AG04450 (cell line): ENCODE measurements at places on chromosomes 5 and 9. TPM values are rescaled to one million over a fixed set of nuclear protein-coding genes. Genes with fewer than 3 reads are reported as not detected.

Gene IFNA8
- not detected in 2 replicates for polyA plus RNA-seq

Gene NR2F1-AS1
- 25.5 and 29.9 TPM in 2 replicates for polyA plus RNA-seq

Gene SLC36A2
- not detected in 2 replicates for polyA plus RNA-seq

DNA sequence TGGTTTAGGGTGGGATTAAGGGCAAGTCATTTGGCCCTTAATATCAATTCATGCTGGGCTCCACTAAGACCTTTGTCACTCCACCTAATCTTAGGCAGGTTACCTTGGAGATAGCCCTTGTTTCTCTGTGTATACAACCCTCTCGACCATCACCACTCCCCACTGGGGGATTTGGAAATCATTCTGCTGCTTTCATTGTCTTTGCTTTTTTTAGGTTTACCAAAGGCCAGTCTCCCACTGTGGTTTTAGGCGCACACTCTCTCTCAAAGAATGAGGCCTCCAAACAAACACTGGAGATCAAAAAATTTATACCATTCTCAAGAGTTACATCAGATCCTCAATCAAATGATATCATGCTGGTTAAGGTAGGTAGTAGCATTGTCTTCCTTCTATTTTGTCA is 6.2 kb downstream of the GZMK start:
- no peak for DNase-seq

DNA sequence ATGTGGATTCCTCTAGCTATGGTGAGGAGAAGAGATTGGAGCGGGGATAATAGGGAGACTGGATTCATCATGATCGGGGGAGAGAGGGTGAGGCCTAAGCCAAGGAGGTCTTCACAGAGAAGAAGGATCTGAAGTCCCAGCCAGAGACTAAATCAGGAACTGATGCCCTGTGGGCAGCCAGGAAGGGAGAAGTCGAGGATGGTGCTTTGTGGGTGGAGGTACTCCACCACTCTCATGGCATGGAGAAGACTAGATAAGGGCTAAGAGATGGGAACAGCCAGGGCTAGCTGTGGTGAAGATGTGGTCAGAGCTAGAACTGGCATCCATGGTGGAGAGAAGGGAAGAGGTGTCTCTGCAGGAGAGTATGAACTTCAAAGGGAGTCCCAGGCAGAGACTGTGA is 3.0 kb upstream of the RGS14 start:
- no peak for DNase-seq

DNA sequence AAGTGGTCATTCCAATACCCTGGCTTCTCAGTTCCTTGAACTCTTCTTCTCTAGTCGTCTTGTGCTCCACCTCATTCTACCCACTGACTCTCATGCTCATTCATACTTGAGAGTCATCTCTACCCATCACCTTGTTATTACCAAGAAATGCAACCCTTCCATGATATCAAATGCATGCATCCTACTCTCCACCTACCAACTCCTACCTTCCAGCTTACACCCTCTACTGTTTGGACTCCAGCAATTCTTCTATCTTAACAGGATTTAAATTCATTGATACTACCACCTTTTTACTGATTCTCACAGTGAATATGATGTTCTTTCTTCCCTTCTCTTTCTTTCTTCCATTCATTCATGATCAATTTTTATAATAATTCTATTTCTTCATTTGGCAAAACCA is 30.7 kb downstream of the NRG2 start:
- DNase-seq = no peak

DNA sequence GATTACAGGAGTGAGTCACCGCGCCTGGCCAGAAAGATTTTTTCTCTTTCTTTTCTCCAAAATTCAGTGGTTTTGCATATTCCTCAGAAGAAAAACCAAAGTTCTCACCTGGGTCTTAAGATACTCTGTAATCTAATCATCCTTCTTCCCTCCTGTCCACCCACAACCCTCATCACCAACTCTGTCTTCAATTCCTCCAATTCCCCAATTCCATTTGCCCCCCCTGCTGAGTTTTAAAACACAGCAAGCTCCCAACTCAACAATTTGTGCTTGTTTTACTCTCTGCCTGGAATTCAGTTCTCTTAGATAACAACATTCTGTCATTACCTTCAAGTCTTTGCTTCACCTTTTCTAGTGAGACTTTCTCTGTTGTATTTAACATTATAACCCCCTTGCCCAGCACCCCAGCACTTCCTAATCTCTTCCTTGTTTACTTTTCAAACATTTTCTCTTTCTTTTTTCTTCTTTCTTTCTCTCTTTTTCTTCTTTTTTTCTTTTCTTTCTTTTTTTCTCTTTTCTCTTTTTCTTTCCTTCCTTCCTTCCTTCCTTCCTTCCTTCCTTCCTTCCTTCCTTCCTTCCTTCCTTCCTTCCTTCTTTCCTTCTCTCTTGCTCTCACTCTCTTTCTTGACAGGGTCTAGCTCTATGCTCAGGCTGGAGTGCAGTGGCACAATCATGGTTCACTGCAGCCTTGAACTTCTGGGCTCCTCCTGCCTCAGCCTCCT is 7.8 kb downstream of the TEX48 start:
- DNase-seq = no peak

GRCh38 chr5:33364406-33364805 is 76.4 kb upstream of the TARS1 start:
- no peak for DNase-seq
